SHP77 (cell line): ENCODE measurements at places on chromosomes 5 and 9.

- DNase-seq: no peak
Measured at GRCh38 chr5:72840041-72840440, 23.6 kb downstream of the TNPO1 start.

- no peak for DNase-seq
Measured at GRCh38 chr5:112419164-112419985, at the start of gene EPB41L4A. Gene EPB41L4A (minus strand): TSS chr5:112419277. CDS start chr5:112419039, 238 bp downstream.

DNA sequence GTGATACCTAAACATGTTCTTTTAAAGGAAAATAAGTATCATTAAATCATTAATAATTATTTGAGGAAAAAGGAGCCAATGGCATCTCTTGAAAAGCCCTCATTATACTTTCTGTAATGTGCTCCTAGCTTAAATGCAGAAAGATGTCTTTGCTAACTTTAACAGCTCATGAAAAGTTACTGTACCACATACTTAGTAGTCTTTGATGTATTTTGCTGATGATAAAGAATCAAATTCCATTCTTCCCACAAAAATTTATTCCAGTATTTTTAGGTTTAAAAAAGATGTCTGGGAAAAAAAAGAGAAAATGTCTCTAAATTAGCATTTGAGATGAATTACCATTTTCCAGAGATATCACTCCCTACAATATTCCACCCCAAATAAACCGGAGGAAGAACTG lies 112.5 kb downstream of the PPP2R2B start:
- DNase-seq: no peak

DNA sequence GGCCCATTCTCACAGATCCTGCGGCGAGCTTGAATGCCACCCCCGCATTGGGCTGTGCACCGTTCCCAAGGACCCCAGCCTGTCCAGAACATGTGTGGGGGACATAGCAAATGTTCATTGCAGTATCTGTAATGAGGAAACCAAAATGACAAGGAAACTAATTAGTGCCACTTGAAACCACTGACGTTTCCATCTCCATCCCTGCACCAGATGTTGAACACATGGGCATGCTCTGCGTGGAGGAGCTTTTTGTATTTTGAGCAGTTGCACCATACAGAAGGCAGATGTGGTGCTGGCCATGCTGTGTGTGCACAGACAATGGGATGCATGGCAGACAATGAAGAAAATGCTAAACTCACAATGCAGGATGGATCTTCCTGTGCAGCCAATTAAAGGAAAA lies 437.7 kb downstream of the SEMA5A start:
- DNase-seq: no peak

DNA sequence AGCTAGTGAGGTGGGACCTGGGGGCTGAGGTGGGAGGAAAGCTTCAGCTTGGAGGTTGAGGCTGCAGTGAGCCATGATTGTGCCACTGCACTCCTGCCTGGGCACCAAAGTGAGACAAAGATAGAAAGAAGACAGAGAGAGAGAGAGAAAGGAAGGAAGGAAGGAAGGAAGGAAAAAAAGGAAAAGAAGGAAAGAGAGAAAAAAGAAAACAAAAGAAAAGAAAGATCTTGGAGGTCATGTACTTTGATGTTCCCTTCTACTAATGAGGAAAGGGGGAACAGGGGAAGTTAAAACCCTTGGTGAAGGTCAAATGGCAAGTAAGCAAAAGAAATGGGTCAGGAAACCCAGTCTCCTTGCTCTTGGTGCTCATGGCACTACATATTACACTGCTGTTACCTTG lies 2.4 kb upstream of the RAI14 start:
- DNase-seq: no peak

DNA sequence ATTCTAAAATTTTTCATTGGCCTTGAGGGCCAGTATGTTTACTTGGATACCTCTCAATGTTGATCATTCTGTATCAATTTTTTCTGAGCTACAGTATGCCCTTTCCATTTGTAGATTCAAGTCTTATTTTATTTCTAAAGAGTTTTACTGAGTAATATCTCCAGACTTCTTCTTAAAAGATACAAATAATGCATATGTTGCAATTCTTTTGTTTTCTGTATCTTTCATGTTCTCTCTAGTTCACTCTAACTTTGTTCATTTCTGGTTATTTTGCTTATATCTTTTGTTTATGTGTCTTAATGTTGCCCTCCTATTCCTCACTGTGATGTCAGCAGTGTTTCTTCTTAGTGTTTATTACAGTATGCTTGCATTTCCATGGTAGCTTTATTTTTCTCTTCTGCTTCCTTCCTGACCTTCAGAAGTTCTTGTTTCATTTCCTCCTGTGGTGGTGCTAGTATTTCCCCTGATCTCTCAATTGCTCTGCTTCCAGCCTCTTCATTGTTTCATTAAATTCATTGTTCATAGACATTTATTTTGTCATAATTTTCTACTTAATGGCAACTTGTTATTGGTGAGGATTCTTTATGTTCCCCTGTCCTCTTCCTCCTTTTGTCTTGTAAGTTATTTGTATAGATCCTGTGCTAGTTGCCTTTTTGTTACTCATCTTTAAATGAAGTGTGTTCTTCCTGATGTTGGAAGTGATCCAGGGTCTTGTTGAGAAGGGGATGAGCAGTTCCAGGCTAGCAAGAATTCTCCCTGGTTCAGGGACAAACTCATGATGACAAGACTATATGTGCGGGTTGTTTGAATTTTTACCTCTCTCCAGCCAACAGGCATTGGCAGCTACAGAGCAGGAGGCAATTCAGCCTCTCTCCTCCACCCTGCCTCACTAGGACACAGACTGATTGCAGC lies 160.8 kb downstream of the DEPDC1B start:
- no peak for DNase-seq

DNA sequence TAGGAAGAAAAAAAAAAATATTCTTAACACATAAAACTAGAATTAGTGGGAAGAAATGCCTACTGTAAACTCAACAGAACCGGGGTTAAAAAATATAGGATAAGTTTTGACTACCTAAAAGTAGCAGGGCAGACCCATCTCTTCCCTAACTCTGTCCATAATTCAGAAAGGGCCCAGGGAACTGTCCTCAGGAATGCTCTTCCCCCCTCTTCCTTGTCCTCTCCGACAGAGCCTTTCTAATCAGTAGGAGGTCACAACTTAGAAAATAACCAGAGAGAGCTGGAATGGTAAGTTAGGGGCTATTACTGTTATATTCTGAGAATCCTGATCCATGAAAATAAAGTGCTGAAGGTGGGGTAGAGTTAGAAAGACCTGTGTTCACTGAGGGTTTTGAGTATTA lies 22.2 kb downstream of the PIK3R1 start:
- DNase-seq: no peak

GRCh38 chr5:77869116-77869798 lies 93.1 kb upstream of the TBCA start:
- DNase-seq: no peak
